ENCODE measurements at places on chromosomes 12 and 14. TPM values are rescaled to one million over a fixed set of nuclear protein-coding genes. Genes with fewer than 3 reads are reported as not detected.

- H3K4me3 ChIP-seq = no peak overlapping the region
- H3K36me3 ChIP-seq = no peaks in the 10 kb centered on the region
- DNase-seq = no peak
- H3K27ac ChIP-seq = no peak overlapping the region
- no peaks in the 10 kb centered on the region for H3K27me3 ChIP-seq
- H3K4me1 ChIP-seq = no peaks in the 10 kb centered on the region
These were observed 3.1 kb downstream of the RDH16 start for GRCh38 chr12:56954057-56954957.

DNA sequence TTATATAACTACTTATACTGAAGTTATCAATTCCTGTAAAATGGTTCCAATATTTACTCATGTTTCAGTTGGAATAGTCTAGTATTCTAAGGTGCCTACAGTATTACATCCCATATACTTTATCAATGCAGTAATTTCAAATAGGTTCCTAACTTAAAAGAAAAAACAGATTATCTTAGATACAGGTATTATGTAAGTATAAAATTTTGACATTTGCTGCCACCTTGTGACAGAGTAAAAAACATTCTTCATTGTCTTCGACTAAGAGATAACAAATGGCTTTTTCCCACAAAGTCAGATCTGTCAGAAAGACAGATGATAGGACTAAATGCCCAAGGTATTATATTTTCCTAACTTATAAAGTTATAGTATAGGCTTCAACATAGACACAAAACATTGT lies 78.7 kb downstream of the TXNDC16 start:
- H3K27me3 ChIP-seq = no peaks in the 10 kb centered on the region
- no peaks in the 10 kb centered on the region for H3K36me3 ChIP-seq
- H3K27ac ChIP-seq = no peak overlapping the region
- H3K4me1 ChIP-seq = no peaks in the 10 kb centered on the region
- no peak for DNase-seq

DNA sequence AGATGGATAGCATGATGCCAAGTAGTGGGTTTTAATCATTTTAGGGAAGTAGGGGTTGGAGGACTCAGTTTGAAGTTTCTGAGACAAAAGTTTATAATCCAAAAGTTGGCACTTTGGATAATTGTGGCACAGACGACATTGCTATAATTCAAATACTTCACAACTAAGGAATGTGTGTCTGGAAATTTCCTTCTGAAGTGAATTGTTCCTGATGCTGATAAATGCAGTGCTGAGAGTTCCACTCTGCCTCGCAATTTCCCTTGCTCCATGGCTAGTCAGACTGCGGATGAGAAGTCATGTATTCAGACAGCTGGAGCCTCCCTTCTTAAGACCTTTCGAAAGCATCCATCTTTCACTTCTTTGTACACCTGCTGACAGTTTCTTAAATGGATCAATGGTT lies 393.3 kb upstream of the PRICKLE1 start:
- no peak for DNase-seq
- H3K36me3 ChIP-seq = no peaks in the 10 kb centered on the region
- H3K4me3 ChIP-seq = no peak overlapping the region

DNA sequence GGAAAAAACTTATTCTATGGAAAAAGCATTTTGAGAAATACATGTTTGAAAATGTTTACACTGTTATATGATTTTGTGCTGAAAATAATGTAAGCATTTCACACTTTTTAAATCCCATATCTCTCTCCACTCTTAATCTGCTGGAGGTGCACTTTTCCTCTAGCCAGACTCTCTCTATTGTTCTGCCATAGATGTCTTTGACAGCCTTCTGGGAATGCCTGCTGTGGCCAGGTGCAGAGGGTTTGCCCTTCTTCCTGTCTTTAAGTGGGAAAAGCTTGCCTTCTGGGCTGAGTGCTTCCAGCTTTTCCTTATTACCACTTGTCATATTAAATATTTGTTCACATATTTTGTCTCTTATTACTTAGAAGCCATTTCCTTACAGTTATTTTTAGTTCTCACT lies 60.1 kb upstream of the PPM1H start:
- H3K36me3 ChIP-seq = no peaks in the 10 kb centered on the region
- H3K27ac ChIP-seq = no peak overlapping the region
- H3K27me3 ChIP-seq = peaks cover 4% of the 10 kb centered on the region
- DNase-seq = no peak

- DNase-seq = peak; percentile 72
- peak overlapping the region; percentile 22 for H3K27ac ChIP-seq
- H3K27me3 ChIP-seq = no peaks in the 10 kb centered on the region
These were observed 3.3 kb upstream of the CIPC start for GRCh38 chr14:77094672-77095284.

- H3K27me3 ChIP-seq = no peaks in the 10 kb centered on the region
- no peak for DNase-seq
- peaks cover 58% of the 10 kb centered on the region for H3K4me1 ChIP-seq
These were observed 329.0 kb downstream of the ZFP36L1 start for GRCh38 chr14:68463705-68464374.

- no peaks in the 10 kb centered on the region for H3K4me1 ChIP-seq
- no peak overlapping the region for H3K27ac ChIP-seq
- H3K4me3 ChIP-seq = no peak overlapping the region
- H3K27me3 ChIP-seq = no peaks in the 10 kb centered on the region
These were observed 21.7 kb upstream of the KRT83 start for GRCh38 chr12:52342781-52343490.

DNA sequence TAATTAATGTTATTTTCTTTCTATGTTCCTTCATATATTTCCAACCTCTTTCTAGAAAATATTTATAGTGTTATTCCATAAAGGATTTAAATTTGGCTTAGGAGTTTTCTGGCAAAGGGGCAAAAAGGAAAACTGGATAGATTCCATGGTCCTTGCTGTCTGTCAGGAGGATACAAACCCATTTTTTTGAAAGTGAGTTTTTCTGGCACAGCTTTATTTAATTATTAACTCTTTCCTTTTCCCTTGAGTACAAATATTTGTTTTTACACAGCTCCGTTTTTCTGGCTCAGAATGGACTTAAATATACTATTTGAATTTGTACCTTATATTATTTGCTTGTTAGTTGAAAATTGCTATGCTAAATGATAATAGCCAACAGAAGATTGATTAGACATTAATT lies 56.3 kb downstream of the MNAT1 start:
- H3K4me3 ChIP-seq = no peak overlapping the region
- no peaks in the 10 kb centered on the region for H3K4me1 ChIP-seq
- H3K36me3 ChIP-seq = no peaks in the 10 kb centered on the region
- no peak for DNase-seq
- no peak overlapping the region for H3K27ac ChIP-seq

GRCh38 chr12:80598004-80598606 lies 109.3 kb upstream of the MYF6 start:
- no peaks in the 10 kb centered on the region for H3K4me1 ChIP-seq
- H3K4me3 ChIP-seq = no peak overlapping the region
- DNase-seq = no peak
- no peak overlapping the region for H3K27ac ChIP-seq
- H3K27me3 ChIP-seq = no peaks in the 10 kb centered on the region

GRCh38 chr12:113271853-113272561 lies 50.7 kb downstream of the TPCN1 start:
- H3K4me1 ChIP-seq = peaks cover 28% of the 10 kb centered on the region
- H3K4me3 ChIP-seq = no peak overlapping the region

GRCh38 chr14:30882431-30882830 lies 8.1 kb downstream of the COCH start:
- H3K4me3 ChIP-seq = no peak overlapping the region
- DNase-seq = no peak
- H3K36me3 ChIP-seq = no peaks in the 10 kb centered on the region
- H3K4me1 ChIP-seq = no peaks in the 10 kb centered on the region
- H3K27me3 ChIP-seq = no peaks in the 10 kb centered on the region
- H3K27ac ChIP-seq = no peak overlapping the region

- no peaks in the 10 kb centered on the region for H3K27me3 ChIP-seq
- H3K4me1 ChIP-seq = peaks cover 8% of the 10 kb centered on the region
- H3K36me3 ChIP-seq = no peaks in the 10 kb centered on the region
- peak overlapping the region; percentile 51 for H3K27ac ChIP-seq
- no peak for DNase-seq
These were observed 70.0 kb downstream of the ARMH4 start for GRCh38 chr14:58082011-58082410.

DNA sequence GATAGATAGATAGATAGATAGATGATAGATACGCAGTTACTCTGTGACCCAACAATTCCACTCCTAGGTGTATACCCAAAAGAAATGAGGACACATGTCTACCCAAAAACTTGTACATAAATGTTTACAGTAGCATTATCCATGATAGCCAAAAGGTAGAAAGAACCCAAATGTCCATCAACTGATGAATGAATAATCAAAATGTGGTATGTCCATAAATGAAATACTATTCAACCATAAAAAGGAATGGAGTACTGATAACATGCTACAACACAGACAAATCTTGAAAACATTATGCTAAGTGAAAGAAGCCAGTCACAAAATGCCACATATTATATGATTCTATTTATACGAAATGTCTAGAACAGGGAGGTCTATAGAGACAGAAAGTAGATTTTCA lies 36.1 kb upstream of the LRP6 start:
- DNase-seq = no peak
- no peak overlapping the region for H3K27ac ChIP-seq
- no peaks in the 10 kb centered on the region for H3K27me3 ChIP-seq
- no peak overlapping the region for H3K4me3 ChIP-seq

DNA sequence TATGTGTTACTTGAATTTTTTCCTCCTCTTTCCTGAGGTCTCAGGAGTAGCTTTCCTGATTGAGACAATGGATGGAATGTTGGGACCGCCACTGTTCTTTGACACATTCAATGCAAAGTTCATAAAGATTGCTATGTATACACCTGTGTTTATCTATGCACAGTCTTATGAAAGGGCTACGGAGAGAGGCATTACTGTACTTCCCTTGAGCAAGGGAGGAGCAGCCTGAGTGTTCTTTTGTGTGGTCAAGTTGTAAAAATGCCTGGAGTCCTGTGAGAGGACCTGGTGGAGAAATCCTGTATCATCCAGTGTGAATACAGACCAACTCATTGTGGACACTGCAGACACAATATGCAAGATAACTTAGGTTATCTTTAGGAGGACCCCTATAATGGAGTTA lies 1.2 kb downstream of the SRGAP1 start:
- no peaks in the 10 kb centered on the region for H3K27me3 ChIP-seq
- H3K36me3 ChIP-seq = no peaks in the 10 kb centered on the region
- DNase-seq = no peak

DNA sequence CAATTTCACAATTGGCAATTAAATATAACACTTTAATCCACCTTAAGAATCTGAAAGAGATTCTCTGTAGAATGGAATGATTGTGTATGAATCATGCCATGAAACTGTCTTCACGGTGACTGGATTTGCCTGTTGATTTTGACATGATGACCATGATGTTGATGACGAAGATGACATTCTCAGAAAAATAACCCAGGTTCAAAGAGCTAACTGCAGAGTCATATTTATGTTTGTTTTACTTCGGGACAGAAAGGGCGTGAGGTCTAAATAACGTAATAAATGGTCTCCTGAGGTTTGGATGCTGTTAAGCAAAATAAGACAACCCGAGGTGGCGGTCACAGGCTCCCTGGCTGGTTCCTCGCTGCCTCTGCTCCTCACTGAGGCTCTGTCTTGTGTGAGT lies 532.0 kb downstream of the TMEM121 start:
- peaks cover 11% of the 10 kb centered on the region for H3K27me3 ChIP-seq
- H3K36me3 ChIP-seq = no peaks in the 10 kb centered on the region
- no peaks in the 10 kb centered on the region for H3K4me1 ChIP-seq
- DNase-seq = no peak
- H3K27ac ChIP-seq = no peak overlapping the region
- no peak overlapping the region for H3K4me3 ChIP-seq

DNA sequence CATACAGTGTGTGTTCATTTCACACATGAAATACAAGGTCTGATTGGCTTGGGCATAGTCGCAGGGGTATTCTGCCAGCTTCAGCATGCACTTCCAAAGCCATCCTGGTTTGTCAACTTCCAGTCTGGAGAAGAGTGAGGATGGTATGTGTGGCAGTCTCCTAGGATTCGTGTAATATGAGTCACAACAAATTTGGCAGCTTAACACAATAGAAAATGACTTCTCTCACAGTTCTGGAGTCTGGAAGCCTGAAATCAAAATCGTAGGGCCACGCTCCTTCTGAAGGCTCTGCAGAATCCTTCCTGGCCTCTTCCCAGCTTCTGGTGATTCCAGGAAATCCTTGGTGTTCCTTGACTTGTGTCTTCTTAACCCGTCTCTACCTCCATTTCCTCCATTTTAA lies 167.5 kb downstream of the PPM1H start:
- H3K27ac ChIP-seq = no peak overlapping the region
- no peaks in the 10 kb centered on the region for H3K36me3 ChIP-seq
- no peaks in the 10 kb centered on the region for H3K27me3 ChIP-seq
- no peak for DNase-seq

DNA sequence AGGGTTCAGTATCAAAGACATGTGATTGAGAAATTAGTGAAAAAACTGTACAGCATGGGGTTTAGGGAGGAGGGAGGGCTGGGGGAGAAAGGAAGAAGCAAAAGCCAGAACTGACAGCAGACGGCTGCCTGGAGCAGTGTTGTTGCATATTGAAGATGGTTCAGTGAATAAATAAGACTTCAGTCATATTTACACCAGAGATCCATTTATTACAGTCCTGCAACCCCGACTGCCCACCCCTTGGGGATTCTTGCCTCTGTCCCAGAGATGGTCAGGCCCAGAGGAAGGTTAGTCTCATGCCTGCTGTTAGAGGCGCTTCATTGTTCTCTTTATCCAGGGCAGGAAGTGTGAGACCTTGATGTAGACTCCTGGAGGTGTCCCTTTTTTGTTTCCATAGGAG lies 3.2 kb downstream of the GZMH start:
- H3K4me3 ChIP-seq = no peak overlapping the region
- no peak for DNase-seq
- H3K36me3 ChIP-seq = no peaks in the 10 kb centered on the region
- no peaks in the 10 kb centered on the region for H3K4me1 ChIP-seq
- no peaks in the 10 kb centered on the region for H3K27me3 ChIP-seq

DNA sequence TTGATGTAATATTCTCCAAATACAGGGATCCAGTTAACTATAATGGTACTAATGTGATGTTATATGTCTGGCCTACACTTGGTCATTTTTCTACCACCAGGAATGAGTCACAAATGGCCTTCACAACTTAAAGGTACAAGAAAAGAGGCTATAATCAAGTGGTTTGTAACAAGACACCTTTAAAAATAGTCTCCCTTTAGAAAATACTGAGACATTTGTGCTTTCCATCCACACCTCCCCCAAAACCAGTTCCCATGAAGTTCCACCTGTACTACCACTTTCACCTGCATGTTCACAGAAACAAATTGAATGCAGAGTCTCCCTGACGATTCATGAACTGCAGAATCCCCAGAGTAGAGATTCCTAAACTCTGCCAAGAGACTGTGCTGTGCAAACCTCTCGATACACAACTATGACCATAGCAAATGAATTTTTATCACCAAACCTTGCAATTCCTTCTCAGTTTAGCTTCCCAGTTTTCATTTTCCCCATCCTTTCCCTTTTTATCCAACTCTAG lies 6.0 kb downstream of the BTG1 start:
- no peak for DNase-seq
- H3K27ac ChIP-seq = peak overlapping the region; percentile 99
- H3K36me3 ChIP-seq = no peaks in the 10 kb centered on the region
- H3K4me3 ChIP-seq = peak overlapping the region; percentile 94
- H3K4me1 ChIP-seq = peaks cover 26% of the 10 kb centered on the region

GRCh38 chr14:50015716-50016115 lies 100.7 kb downstream of the VCPKMT start:
- no peak overlapping the region for H3K27ac ChIP-seq
- no peaks in the 10 kb centered on the region for H3K27me3 ChIP-seq
- no peak for DNase-seq
- H3K4me1 ChIP-seq = peaks cover 14% of the 10 kb centered on the region

The PSMC6 gene
- 81.4 TPM for total RNA-seq

The RHOJ gene
- 8.5 TPM for total RNA-seq

The PPP2R5E gene
- total RNA-seq = 16.2 TPM

The KITLG gene
- total RNA-seq = 6.0 TPM

The PLEKHG7 gene
- not detected for total RNA-seq

The SLC41A2 gene
- 1.3 TPM for total RNA-seq
